ENCODE measurements at places on chromosomes 2 and 18.

DNA sequence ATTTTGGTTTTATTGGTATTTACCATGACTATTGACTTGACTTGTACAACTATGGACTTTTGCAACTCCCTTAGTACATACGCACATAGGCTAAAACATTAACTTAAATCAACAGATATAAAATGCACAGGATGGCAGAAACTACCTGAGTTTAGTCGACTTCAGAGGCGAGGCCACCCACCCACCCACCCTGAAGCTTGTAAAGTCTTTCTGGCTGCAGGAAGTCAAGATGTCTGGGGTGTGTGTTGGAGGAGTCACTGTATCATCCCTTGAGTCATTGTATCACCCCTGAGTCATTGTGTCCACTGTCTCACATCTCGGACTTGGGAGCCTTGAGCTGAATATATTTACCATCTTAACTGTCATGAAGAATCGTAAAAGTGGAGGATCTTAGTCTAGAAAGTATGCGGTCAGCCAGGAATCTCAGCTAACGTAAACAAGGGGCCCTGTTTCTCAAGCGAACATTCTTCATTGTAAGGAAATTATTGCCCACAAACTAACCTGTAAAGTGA is 140.0 kb upstream of the ST6GAL2 start:
- no peak for DNase-seq

- peak; percentile 40 for DNase-seq
Measured at GRCh38 chr2:203328760-203329540, 756 bp downstream of the ABI2 start.

- no peak for DNase-seq
Measured at GRCh38 chr2:84519332-84519957, 3.1 kb downstream of the DNAH6 start.

DNA sequence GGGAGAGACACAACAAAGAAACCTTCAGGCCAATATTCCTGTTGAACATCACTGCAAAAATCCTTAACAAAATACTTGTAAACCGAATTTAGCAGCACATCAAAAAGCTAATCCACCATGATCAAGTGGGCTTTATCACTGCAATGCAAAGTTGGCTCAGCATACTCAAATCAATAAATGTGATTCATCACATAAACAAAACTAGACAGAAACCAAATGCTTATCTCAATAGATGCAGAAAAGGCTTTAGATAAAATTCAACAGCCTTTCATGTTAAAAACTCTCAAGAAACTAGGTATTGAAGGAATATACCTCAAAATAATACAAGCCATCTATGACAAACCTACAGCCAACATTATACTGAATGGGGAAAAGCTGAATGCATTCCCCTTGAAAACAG is 20.6 kb downstream of the GTF2A1L start:
- no peak for DNase-seq

GRCh38 chr2:120679526-120679925 is 56.1 kb upstream of the GLI2 start:
- no peak for DNase-seq

- no peak for DNase-seq
Measured at GRCh38 chr18:8260827-8261226, 348.4 kb upstream of the RAB12 start.

DNA sequence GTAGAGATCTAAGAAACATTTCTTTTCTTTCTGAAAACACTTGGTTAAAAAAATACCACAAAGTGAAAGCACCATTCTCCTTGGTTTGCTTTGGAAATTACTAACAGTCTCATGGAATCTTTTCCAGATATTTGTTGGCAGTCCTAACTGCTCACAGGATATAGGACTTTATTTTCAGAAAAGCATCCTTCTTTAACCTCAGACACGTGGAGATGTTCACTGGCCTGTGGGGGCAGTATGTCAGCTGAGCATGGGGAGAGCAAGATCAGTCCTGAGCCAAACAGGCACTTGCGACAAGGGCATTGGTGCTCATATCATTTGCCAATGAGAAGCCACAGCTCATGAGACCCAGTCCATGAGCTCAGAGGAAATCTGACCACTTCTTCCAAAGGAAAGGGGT is 371.9 kb downstream of the NBAS start:
- DNase-seq: no peak

GRCh38 chr2:191696001-191696400 is 18.1 kb downstream of the NABP1 start:
- peak; percentile 65 for DNase-seq

GRCh38 chr2:102258025-102258385 is 53.4 kb upstream of the IL1RL1 start:
- peak; percentile 23 for DNase-seq

- peak; percentile 11 for DNase-seq
Measured at GRCh38 chr2:219645631-219646527, 18.4 kb downstream of the SLC4A3 start.

DNA sequence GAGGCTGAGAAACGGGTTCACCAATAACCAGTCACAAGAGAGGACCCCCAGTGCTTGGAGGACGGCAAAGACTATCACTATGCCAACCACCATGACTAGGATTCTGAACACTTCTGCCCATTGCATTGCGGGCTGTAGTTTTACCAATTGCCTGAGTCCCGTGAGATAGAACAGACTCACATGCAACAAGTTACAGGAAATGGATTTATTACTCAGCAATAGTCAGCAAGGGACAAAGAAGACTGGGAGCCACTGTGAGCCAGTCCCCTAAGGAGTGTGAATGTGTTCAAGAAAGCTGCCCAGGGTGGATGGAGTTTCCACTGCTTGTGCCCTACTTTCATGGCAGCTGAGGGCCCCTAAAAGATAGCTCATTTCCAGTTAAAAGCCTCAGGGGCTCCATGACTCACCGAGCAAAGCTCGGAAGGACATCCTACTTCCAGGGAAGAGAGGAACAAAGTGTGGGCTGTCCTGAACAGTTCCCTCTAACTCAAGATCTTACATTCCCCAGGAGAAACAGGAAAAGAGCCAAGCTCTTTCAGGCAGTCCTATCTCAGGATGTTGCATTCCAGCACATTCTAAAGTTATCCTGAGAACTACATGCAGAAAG is 54.4 kb downstream of the SLC4A3 start:
- no peak for DNase-seq

GRCh38 chr2:72689579-72690195 is 136.1 kb downstream of the EXOC6B start:
- DNase-seq: no peak

DNA sequence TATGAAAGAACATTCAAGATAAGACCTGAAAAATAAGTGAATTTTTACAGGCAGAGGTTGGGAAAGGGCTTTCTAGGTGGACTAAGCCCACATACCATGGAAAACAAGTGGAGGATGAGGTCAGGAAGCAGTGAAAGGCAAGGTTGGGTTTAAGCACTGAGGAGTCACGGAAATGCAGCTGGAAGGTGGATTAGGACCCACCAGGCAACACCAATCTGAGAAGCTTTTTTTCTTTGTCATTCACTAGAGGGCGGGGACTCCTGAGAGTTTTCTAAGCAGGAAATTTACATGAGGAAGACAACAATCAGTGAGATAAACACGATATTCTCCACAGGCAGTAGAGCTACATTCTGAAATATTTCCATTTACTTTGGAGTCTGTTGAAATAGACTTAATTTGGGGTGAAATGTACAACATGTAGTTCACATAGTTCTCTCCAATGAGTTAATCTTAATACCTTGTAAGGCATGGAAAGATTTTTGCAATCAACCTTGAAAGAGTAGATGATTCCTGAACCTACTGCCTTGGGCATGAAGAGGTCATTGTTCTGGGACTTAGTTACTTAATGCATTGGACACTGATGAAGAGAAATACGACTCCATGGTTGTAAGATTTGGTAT is 40.7 kb downstream of the VIT start:
- no peak for DNase-seq

DNA sequence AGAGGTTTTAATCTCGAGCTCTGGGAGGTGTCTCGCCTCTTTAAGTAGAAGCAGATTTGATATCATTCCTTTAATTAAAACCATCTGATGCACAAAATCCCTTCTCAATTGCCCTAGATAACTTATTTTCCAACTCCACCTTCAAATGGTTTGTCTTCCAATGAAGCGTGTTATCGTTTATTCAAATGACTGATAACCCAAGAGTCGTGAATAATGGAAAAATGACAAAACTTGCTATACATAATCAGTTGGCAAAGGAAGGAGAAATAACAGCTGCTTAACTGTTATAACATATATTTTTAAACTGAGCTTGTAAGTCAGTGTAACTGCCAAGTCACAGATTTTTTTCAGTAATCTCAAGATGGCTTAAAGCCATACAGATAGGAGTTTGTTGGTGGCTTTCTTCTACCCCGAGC is 144.6 kb downstream of the QPCT start:
- DNase-seq: no peak

DNA sequence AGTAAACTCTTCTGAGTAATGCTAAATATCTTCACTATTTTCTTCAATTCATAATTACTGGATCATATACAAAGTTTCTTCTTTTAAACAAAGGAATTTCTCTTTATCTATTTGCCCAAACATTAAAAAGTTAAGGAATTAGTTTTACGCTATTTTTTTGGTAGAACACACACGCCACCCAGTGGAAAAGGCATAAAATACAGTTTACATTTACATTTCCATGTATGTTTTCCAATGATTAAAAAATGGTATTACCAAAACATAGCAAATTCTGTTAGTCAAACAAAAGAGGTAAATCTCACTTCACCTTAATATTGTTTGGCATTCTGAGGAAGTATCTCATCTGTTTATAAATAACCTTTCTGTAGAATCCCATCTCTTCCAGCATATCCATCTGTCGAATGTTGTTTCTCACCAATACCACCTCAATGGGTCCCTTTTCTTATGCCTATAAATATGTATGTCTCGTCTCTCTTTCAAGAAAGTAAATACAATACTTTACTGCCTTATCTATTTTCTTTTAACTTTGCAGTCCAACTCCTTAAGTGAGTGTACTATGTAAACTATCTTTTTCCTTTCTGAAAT is 7.2 kb downstream of the BOLL start:
- peak; percentile 19 for DNase-seq

DNA sequence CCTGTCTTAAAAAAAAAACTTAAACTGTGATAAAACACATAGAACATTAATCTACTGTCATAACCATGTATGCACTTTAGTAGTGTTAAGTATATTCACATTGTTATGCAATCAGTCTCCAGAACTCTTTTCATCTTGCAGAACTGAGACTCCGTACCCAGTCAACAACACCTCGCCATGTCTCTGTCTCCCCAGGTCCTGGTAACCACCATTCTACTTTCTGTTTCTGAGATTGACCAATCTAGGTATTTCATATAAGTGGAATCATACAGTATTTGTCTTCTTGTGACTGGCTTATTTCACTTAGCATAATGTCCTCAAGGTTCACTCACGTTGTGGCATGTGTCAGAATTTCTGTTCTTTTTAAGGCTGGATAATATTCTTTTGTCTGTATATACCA is 290.8 kb upstream of the CXCR4 start:
- no peak for DNase-seq
